A549 treated with ZK216348 at 1 μM for 4 hours (cell line): ENCODE measurements at places on chromosomes 2 and 18. TPM values are rescaled to one million over a fixed set of nuclear protein-coding genes. Genes with fewer than 3 reads are reported as not detected.

The LYG2 gene
- not detected in 5 replicates for total RNA-seq

The FER1L5 gene
- not detected in 5 replicates for total RNA-seq

The CGREF1 gene
- total RNA-seq = 5.3 to 8.5 TPM (median 7.8 TPM) in 5 replicates

The ANKRD36 gene
- 3.7 to 7.2 TPM (median 6.2 TPM) in 5 replicates for total RNA-seq

The ASIC4 gene
- total RNA-seq = 0.08 to 0.17 TPM (median 0.09 TPM) in 4 of 5 replicates, not detected in the other

The SERPINB7 gene
- 1.4 to 2.9 TPM (median 2.5 TPM) in 5 replicates for total RNA-seq

The ANKRD30B gene
- total RNA-seq = not detected in 5 replicates

The CDH19 gene
- 0.51 to 1.5 TPM (median 0.87 TPM) in 5 replicates for total RNA-seq

The FSIP2 gene
- total RNA-seq = not detected in 5 replicates

The CETN1 gene
- total RNA-seq = not detected in 5 replicates

The HOXD13 gene
- total RNA-seq = 0.07 to 0.27 TPM (median 0.23 TPM) in 5 replicates

The DAW1 gene
- total RNA-seq = 2.1 to 4.0 TPM (median 2.6 TPM) in 5 replicates

The UXS1 gene
- 45.1 to 57.6 TPM (median 55.1 TPM) in 5 replicates for total RNA-seq

The VIL1 gene
- total RNA-seq = 0.24 to 0.67 TPM (median 0.35 TPM) in 4 of 5 replicates, not detected in the other
